ENCODE measurements at places on chromosomes 12 and 14.

DNA sequence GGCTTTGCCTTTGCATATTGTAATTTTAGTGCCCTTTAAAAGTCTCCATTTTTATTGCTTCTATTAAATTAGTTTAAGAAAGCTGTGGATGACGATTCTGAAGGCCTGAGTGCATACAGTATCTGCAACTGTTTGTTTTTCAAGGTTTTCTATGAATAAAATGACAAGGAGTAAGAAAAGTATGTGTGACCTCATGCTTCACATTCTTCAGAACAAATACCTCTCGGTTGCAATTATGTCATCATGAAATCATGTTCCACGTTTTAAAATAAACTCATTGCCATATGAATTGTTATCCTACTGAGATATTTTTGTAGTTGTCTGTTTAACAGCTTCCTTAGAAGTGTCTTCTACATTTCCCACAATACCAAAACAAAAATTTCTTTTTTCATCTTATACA, 374.6 kb downstream of the MDGA2 start:
- no peak for DNase-seq

DNA sequence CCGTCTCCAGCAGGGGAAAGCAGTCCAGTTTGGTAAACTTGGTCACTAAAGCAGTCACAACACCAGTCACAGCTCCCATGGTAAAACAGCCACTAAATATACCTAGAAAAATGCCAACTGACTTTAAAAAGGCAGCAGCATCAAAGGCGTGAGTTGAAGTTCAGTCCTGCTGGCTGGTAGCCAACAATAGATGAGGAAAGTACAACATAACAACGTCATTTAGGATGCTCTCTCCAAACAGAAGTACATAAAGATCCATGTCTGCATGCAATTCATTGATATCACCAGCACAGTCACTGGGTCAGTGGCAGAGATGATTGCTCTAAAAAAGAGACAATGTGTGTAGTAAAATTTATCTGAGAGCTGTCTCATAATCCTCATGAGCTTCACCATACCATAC, 59.3 kb upstream of the TMPO start:
- no peak for DNase-seq

DNA sequence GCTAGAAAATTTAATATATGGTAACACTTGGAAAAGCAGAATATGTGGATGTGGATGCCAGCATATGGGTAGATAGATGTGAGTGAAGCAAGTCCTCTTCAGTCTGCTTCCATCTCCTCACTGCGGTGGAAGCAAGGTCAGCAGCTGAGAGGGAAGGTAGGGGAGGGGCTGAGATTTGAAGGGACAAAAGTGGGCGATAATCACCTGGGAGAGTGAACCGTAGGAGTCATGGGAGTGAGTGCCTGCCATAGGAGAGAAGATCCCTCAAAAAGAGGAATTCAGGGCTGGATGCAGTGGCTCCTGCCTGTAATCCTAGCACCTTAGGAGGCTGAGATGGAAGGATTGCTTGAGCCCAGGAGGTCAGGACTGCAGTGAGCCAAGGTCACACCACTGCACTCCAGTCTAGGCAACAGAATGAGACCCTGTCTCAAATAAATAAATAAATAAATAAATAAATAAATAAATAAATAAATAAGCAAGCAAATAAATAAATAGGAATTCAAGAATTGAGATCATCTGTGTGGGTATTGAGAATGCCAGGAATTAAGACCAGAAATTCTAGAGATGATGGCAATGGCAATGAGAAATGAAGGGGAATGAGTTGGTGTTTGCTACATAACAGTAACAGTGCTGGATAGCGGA, 123.4 kb downstream of the BICD1 start:
- no peak for DNase-seq

DNA sequence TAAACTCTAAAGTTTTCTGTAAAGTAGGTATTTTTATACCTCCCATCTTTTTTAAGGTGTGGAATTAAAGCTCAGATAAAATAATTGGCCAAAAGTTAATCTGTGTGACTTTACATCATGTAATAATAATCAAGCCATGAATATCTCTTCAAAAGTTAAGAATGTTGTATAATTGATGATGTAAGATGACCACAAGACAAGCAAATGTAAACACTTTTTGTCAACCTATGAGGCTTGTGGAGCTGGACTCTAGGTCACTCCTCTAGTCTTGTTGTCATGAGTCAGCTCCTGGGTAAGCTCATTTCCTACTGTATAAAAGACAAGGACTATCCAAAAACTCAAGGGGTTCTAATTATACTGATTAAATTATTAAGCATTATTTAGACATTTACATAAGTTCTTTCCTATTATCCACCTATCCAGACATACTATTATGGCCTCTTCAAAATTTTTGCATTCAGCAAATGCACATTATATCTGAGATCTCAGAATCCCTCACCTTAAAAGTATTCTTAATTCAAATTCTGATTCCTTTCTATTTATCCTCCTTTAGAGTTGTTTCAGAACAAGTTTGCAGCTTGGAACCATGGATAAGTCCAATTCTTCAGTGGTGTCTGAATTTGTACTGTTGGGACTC, at the start of gene OR4K5:
Gene OR4K5, plus strand, starts transcription at position 587 of the 637 bp plus-strand sequence. Its CDS starts 0 bp downstream, at position 587.
- DNase-seq = no peak

- DNase-seq = no peak
Measured at GRCh38 chr12:132326646-132327045, 2.7 kb downstream of the GALNT9 start.

GRCh38 chr14:27187136-27187535, 589.3 kb upstream of the NOVA1 start:
- no peak for DNase-seq

DNA sequence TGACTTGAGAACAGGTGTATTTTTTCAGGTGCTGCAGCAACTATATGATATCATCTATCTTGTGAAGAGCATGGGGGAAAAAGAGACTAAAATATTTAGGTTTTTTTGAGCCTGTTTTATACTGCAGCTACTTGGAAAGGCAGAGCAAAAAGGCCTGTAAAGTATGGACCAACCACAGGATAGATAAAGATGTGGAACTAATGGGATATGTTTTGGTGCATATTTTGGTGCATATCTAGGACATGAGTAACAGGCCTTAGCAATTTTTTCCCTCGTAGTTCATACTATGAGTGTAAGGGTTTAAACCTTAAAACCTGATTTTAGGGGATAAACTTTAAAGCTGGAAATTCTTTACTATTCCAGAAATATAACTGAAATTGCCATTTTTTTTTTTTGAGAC, 6.0 kb upstream of the GTSF1 start:
- no peak for DNase-seq

DNA sequence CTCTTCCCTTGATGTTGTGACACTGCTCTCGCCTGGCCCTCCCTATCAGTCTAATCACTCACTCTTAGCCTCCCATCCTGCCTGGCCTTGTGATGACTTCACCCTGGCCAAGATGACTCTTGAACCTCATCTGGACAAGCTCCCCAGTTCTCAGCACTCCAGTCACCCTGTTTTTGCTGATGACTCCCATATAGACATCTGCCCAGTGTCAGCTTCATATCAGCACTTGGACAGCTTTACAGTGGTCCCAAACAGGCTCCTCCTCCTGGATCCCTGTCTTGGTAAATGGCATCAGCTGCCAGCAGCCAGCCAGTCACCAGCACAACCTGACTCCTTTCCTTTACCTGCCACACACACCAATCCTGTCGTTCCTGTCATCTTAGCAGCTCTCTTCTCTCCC, 104.2 kb downstream of the POLR3B start:
- no peak for DNase-seq

DNA sequence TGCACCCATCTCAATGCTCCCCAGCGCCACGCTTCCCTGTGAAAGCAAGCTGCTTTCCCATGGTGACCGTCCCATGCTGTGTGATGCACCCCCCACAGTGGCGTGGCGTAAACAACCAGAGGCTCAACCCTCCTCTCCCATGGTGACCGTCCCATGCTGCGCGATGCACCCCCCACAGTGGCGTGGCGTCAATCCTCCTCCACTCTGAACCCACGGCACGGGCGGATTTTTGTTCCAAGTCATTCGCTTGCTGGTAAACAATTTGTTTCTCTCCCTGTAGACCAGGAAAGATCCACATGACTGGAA, 8.9 kb downstream of the STX2 start:
- DNase-seq = no peak

DNA sequence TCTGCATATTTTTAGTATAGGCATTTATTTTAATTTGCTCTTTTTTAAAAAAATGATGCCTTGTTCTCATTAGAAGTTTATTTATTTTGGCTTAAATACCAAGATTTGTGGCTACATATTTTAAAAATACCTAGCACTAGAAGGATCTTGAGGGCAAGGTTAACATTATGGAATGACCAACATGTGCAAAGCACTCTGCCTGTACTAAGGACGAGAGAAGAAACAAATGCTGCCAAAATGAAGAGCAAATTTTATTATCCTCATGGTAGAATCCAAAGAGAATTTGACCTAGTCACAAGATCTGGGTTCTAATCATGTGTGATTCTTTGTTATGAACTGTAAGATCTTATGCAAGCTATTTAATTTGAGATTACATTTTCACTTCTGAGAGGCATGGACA, 2.8 kb downstream of the CAND1 start:
- no peak for DNase-seq

DNA sequence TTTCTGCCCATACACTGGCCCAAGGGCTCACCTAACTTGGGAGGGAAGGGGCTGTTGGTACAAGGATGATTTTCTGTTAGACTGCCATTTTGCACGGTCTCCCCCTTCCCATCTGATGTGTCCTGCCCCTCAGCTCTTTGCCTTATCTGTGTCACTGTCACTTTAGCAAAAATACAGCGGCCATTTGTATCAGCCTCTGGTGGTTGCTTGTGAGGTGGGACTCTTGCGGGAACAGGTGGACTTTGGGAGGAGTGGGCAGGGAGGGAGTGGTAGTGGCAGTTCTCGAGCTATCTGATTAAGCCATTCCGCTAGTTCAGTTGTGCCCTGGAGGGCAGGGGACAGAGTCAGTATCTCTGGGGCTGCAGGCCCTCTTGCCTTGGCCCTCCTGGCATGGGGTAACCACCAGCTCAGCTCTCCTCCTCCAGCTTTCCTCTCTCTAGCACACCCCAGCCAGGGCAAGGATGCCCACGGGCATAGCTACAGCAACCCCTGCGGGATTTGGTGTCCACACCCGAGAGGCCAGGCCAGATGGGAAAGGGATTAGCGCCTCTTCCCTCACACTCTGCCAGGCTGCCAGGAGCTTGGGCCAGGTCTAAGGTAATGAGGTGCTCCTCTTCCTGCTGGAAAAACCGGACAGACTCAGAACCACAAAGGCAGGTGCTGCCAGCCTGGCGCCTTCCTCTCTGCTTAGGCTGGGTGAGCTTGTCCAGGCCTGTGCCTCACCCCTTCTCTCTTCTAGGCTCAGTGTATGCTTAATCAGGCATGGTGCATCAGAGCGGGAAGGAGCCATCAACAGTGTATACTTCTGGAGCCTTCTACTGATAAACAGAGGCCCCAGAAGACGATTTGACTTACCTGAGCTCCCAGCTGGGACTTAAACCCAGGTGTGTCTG, 8.7 kb downstream of the SLC48A1 start:
- no peak for DNase-seq

- no peak for DNase-seq
Measured at GRCh38 chr12:34350092-34351041, 328.1 kb downstream of the ALG10 start.

DNA sequence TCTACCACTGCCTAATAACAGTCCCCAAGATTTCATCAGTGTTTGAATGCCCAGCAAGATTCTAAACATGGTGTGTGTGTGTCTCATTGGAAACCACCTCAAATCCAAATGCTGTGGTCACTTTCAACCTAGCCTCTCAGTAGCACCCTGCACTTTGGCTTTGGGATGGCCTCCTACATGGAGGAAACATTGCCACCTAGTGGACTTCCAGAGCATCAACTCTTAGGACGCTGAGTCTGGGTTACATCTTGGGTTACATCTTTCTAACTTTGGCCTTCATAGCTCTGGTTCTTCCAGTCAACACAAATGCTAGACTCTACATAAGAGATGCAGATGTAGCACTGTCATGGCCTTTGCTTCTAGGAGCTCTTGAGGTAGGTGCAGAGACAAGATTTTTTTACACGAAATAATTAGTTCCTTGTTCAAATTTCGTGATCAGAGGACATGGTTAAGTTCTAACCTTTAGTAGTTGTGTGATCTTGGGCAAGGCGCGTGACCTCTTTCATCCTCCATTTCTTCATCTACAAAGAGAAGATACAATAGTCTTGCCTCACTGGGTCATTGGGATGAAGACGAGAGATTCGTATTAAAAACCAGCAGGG, 113.5 kb upstream of the VASH1 start:
- DNase-seq = no peak

DNA sequence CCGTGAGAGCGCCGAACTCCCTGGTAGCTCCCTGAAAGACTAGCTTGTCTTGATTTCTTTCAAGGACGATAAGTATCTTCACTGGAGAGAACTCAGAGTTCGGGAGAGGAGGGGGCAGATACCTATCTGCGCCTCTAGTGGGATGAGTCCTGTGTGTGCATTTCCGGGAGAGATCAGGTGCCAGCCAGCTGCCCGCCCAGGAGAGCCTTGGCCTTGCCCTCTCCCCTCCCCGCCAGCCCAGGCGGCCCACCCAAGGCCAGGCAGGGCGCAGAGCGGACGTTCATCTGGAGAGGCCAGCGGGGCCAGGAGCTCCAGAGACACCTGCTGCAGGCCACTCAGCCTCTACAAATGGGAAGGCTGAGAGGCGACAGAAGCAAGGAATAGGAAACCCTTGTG, 1.0 kb downstream of the CD9 start:
- no peak for DNase-seq

GRCh38 chr14:98623788-98624415, 648.1 kb downstream of the BCL11B start:
- DNase-seq = no peak

DNA sequence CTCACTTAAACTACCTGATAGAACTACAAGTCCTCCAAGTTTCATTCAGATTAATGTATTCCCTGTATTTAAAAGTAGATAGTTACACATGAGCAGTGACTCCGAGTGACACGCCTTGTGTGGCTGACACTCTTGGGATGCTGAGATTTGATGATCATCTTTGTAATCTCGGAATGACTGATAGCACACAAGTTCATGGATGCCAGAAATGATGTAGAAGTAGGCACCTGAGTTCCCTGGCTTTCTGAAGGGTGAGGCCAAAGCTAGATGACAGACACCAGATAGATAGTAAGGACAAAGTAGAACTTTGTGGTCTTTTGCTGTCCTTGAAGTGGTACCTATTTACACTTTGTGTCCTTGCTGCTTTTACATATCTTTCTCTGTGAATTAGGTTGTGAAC, 491.2 kb downstream of the PCNX1 start:
- no peak for DNase-seq

DNA sequence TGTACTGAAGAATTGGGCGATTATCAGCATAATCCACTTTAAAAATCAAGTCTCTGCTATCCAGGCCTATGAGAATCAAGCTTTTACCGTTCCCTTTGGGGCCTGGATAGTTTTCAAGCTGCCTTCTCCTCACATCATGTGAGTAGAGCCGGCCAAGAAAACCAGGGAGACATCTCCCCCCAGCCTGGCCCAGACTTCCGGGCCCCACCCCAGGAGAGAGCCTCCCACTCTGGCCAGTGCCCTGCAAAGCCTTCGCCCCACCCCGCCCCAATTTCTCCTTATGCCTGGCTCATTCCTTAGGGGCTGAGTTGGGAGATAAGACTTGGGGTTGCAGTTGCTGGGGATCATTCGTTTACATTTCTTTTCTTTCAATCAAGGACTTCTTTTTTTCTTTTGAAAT, 1.4 kb upstream of the TMEM132C start:
- DNase-seq = no peak
